Amygdala (tissue), 56 donors: ENCODE measurements at places on chromosomes 12 and 14.

- DNase-seq = no peak
Observed at GRCh38 chr14:51544471-51544870, 107.2 kb upstream of the FRMD6 start.

DNA sequence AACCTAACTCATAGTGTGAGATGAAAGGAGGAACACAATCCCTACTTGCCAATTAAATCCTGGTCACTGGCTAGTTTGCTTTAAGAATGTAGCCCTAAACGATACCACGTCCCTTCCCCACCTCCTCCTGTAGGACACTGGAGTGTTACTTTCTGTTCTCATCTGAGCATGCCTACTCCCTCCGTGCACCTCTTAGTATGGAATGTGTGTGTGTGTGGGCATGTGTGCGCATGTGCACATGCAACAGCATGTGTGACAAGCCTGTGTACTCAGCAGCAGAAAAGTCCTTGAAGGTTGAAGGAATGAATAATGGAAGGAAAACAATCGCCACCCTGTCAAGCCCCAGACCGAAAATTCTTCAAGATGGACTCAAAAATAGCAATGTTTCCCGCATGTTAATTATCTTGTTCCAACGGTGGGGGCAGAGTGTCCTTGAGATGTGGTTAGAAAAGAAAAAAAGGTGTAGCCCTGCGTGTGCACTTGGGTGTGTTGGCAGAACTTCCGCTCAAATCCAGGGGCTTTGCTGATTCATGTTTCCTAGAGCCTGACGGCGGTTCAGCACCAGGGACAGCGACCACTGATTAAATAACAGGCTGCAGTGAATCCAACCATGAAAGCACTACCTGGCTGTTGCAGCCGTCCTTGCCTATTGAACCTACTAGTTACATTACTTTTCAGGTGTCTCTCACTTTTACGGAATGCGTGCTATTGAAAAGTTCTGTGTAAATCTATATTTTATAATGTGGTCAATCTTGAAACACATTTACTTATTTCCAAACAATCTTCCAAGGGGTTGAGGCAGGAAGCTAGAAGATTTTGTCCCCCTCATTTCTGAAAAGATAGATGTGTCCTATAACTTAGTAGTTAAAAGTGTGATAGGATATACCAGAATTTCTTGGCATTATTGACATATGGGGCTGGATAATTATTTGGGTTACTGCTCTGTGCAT lies 79.8 kb downstream of the SRRM4 start:
- no peak for DNase-seq

- DNase-seq = no peak
Observed at GRCh38 chr14:105887692-105888091, 361.3 kb downstream of the TMEM121 start.

DNA sequence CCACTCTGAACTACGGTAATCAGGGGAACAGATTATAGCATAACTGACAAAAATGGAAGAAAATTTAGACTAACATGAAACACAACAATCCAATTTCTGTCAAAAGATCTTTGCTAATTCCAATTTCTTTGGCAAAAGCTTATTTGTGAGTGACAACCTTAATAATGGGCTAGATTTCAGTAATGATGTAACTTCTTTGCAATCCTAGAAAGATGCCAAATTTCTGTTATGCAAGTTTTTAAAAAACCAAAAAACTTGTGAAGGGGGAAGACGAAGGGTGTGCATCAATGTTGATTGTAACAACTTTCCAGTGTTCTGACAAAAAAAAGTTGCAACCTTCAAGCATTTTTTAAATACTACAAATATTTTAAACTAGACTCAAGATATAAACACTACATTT lies 59.9 kb downstream of the DICER1 start:
- DNase-seq = no peak

DNA sequence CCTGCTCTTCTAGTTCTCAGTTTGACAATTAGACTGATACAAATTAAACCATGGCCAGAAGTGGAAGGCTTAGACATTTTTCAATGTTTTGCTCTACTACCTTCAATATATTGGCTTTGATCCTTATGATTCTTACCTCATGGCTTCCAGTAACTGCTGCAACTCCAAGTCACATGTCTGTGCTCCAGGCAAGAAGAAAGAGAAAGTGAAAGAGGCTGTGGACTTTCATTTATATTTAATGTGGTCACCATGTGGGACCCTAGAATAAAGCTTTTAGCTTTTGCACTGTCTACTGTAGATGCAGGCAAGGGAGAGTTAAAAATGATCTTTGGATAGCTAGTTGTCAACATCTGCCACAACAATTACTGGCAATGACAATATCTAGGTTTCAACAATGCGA lies 214.3 kb upstream of the PDE3A start:
- DNase-seq = no peak

GRCh38 chr12:60137513-60137912 lies 541.7 kb downstream of the SLC16A7 start:
- no peak for DNase-seq

GRCh38 chr12:68462803-68463202 lies 130.6 kb upstream of the MDM1 start:
- no peak for DNase-seq

- DNase-seq = no peak
Observed at GRCh38 chr14:65301862-65302539, 110.5 kb upstream of the FUT8 start.

- DNase-seq = no peak
Observed at GRCh38 chr14:102504328-102504999, 5.1 kb downstream of the ANKRD9 start.

GRCh38 chr12:89862511-89863445 lies 154.1 kb upstream of the ATP2B1 start:
- no peak for DNase-seq

DNA sequence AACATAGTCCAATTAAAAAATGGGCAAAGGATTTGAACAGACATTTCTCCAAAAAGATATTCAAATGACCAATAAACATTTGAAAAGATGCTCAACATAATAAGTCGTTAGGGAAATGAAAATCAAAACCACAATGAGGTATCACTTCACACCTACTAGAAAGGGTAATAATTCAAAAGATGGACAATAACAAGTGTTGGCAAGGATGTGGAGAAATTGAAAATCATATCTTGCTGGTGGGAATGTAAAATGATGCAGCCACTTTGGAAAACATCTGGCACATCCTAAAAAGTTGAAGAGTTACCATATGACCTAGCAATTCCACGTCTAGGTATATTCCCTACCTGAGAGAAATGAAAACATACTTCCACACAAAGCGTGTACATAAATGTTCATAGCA lies 1.9 kb downstream of the COX16 start:
- DNase-seq = no peak

DNA sequence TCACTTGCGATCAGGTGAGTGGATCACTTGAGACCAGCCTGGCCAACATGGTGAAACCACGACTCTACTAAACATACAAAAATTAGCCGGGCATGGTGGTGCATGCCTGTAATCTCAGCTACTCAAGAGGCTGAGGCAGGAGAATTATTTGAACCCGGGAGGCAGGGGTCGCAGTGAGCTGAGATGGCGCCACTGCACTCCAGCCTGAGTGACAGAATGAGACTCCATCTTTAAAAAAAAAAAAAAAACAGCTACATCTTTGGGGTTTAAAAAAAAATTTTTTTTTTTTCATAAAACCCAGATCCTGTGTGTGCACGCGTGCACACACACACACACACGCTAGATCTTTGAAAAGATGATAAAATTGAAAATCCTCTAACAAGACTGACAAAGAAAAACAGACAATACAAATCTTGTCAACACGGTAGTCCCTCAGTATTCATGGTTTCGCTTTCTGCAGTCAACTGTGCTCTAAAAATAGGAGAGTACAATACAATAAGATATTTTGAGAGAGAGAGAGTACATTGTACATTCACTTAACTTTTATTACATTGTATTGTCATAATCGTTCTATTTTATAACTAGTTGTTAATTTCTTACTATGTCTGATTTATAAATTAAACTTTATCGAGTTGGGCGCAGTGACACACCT lies 295.3 kb upstream of the RGS6 start:
- no peak for DNase-seq

- no peak for DNase-seq
Observed at GRCh38 chr12:47868552-47869031, 36.2 kb downstream of the VDR start.

DNA sequence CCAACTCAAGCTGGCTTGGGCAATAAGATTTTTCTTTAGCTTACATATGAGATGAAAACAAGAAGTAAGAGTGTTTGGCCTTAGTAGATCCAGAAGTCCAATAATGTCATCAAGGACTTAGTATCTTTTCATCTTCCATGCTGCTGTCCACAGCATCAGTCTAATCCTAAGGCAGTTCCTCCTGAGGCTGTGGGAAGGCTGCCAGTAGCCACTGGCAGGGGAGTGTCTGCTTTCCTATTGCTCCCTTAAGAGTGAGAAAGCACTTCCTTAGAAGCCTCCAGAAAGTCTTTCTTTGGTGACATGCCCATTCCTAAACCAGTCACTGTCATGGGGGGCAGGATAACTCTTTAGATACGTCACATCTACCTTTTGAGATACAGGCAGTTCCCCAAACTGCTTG lies 317.7 kb downstream of the BMP4 start:
- no peak for DNase-seq

DNA sequence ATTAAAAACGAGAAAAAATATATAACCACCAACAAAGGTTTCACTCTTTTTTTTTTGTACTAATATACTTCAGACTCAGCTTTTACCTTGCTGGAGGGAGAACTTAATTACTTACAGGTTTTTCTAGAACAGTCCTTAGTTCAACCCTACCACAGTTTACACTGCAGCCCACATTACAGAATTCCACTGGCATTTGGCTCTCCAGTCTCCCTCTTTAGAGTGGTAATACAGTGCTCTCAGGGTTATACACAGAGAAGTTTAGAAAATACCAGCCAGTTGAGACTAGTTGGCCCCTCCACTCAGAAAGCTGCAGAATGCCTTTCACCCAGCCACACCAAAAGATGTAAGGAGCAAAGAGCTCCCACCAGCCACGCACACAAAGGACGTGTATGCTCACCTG lies 122.3 kb upstream of the DIO3 start:
- DNase-seq = no peak

- no peak for DNase-seq
Observed at GRCh38 chr12:3935078-3935477, 61.9 kb upstream of the PARP11 start.

- DNase-seq = no peak
Observed at GRCh38 chr12:40031965-40032364, 73.9 kb downstream of the SLC2A13 start.
